Stimulated activated CD8-positive, alpha-beta memory T cell treated with anti-CD3 and anti-CD28 coated beads, Interleukin-12 subunit alpha, Interleukin-12 subunit beta, amount 100 ng/mL, for 4 hours (primary cell): ENCODE measurements at places on chromosomes 6 and 20.

GRCh38 chr6:157035546-157035945 lies 258.4 kb downstream of the ARID1B start:
- no peak for DNase-seq

- DNase-seq = no peak
These were observed 85.7 kb downstream of the CDH22 start for GRCh38 chr20:46222521-46223007.

GRCh38 chr6:1310628-1311399 lies 1.1 kb upstream of the FOXQ1 start:
- DNase-seq = no peak

GRCh38 chr20:56987986-56988385 lies 278.5 kb downstream of the BMP7 start:
- DNase-seq = no peak

GRCh38 chr20:61123751-61124368 lies 128.2 kb upstream of the CDH4 start:
- no peak for DNase-seq
